Activated CD8-positive, alpha-beta memory T cell treated with anti-CD3 and anti-CD28 coated beads for 4 hours (primary cell): ENCODE measurements at places on chromosomes 7 and 10.

DNA sequence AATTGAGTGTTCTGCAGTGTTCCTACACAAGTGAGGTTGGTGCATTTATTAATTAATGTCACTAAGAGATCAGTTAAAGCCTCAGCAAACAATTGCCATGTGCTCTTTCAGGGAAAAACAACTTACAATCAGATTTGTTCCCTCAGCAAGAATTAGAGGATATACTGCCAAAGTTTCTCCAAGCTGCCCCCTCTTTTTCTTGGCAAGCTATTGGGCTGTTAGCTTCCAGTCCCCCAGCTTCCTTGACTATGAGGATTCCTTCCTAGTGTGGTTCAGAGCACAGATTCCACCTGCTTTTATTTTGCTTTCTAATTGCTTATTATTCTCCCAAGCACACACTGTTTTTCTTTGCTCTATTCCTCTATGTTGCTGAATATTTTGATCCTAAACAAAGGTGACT, 112.7 kb downstream of the RBM20 start:
- no peak for DNase-seq

- DNase-seq = no peak
Observed at GRCh38 chr10:16653224-16653623, 131.5 kb upstream of the C1QL3 start.

GRCh38 chr10:124026589-124026939, 66.8 kb downstream of the CHST15 start:
- DNase-seq = no peak

DNA sequence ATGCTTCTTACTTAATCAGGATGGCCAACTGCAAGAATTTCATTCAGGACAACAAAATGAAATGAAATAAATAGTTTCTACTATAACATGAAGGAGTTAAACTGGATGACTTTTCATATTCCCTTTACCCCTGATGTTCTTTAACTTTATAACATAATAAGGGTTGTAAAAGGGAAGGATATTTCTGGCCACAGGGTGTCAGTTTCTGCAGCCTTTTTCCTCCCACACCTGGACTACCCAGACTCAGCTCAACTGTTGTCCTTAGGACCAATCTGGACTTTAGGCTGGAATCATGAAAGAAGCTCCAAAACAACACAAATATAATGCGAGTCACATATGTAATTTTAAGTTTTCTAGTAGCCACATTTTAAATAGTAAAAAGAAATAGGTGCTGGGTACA, 43.4 kb downstream of the PRPS1L1 start:
- no peak for DNase-seq

DNA sequence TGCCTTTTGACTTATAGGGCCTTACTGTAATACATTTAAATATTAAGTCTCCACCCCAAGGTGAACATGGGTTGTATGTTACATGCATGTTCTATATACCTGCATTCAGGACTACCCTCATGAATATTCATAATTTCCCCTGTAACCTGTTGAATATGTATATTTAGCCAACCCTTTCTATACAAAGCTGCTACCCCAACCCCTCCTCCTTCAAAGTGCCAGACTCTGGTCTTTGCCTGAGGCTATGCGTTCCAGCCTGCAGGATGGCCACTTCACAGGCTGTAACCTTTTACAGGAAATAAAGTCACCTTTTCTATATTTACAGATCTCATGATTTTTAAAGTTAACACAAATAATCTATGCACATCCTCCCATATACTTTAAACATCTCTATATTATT, 10.1 kb upstream of the UNC5B start:
- DNase-seq = no peak

DNA sequence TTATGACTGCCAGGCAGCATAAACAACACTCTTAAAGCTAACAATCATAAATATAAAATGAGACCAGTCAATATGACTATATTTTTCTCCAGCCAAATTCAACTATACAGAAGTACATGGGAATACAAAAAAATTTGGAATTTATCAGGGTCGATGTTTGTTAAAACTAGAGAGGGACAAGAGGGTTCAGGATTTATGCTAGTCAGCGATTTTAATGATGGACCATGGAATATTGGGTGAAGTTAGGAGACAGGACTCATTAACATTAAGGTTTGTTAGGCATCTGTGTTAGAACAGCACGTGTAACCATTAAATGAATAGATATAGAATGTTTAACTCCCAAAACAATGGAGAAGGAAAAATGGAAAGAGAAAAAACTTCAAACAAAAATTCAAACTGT, 146.2 kb downstream of the SEM1 start:
- no peak for DNase-seq

DNA sequence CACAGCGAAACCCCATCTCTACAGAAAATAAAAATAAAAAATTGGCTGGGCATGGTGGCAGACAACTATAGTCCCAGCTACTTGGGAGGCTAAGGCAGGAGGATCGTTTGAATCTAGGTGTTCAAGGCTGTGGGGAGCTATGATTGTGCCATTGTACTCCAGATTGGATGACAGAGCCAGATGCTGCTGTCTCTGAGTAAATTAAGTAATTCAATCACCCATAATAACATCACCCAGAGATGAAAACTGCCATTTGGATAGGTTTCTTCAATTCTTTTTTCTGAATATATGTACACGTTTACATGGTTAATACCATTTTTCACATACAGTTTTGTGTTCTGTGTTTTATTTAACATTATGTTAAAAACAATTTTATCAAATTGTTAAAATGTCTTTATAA, 79.3 kb downstream of the WIPF3 start:
- DNase-seq = no peak

DNA sequence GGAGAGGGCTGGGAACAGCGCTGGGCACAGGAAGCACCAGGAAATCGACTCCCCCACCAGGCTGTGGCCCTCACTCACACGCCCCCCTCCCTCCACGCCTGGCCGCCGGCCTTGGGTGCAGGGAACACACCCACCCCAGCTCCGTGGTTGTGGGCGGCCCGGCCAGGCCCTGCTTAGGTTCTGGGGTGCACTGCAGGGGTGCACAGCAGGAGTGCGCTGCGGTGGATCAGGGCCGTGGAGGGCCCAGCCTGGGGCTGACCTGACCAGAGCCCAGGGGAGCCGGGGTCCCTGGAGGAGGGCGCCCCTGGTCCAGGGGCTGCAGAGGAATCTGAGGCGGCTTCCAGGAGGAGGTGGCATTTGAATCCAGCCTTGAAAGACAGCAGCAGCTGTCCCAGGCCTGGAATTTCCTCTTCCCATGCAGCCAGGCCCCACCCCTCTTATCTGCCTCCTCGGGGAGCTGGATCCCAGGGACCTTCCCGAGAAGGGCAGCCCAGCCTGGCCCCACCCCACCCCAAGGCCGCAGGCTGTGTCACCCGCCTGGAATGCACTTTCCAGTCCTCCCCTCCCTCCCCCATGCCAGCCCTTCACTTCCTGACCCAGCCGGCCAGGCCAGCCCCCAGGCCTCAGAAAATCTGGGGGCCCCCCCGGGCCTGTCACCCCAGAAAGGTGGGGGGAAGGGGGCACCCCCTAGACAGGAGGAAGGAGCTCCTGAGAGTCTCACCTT, 18.4 kb upstream of the PDGFA start:
- no peak for DNase-seq

- DNase-seq = no peak
Observed at GRCh38 chr10:20970044-20970443, 72.9 kb upstream of the NEBL start.

DNA sequence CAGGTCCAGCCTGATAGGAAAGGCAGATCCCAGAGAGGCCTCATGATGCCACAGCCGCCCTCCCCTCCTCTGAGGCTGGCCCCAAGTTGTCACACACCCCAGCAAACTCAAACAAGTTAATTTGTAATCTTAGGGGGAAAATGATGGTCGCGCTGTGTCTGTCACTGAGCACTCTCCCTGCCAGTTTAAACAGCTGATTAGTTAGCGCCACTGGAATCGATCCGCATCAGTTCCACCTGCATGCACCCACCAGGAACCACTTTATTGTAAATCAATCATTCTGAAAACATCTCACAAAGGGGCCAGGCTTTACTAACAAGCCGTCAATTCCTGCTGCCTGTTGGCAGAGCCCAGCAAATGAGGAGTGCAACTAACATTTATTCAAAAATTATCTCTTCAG, 870.9 kb downstream of the KCNMA1 start:
- no peak for DNase-seq

- no peak for DNase-seq
Observed at GRCh38 chr7:141663081-141663849, 38.7 kb downstream of the DENND11 start.

- DNase-seq = no peak
Observed at GRCh38 chr7:92697012-92697411, 106.8 kb upstream of the FAM133B start.

DNA sequence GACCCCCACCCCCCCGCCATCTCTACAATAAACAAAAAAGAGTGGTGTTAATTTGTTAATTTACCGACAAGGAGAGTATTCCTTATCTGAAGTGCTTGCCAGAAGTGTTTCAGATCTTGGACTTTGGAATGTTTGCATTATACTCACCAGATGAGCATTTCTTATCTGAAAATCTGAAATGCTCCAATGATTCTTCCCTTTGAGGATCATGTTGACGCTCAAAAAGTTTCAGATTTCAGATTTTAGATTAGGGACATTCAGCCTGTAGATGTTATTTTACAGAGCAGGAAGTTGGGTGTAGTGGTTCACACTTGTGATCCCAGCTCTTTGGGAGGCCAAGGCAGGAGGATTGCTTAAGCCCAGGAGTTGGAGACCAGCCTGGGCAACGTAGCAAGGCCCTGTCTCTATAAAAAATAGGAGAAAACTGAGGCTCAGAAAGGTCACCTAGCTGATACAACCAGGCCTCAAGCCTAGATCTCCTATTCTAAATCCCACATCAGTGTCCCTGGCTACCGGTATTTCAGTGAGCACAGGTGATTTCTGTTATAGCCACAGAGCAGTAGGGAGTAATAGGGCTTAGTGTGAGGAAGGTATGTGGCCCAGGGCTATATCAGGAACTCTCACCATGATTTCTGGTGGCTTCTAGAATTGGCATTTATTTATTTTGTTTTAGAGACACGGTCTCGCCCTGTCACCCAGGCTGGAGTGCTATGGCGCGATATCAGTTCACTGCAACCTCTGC, 35.4 kb downstream of the TMEM120A start:
- DNase-seq = no peak

- no peak for DNase-seq
Observed at GRCh38 chr7:155797262-155798250, 14.7 kb downstream of the SHH start.

DNA sequence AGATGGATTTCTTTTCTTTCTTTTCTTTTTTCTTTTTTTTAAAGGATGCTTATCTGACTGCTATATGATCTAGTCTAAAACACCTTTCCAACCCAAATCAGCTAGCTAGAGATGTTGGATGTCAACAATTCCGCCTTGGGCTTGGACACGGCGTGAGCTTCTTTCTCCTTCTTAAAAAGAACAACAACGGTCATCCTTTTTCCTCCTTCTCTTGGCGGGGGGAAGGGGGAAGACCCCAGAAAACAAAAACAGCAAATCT, 1.0 kb downstream of the BEND7 start:
- DNase-seq = no peak

- no peak for DNase-seq
Observed at GRCh38 chr7:151282111-151282510, 33.6 kb upstream of the SMARCD3 start.

- no peak for DNase-seq
Observed at GRCh38 chr7:16007911-16008310, 321.4 kb upstream of the MEOX2 start.

DNA sequence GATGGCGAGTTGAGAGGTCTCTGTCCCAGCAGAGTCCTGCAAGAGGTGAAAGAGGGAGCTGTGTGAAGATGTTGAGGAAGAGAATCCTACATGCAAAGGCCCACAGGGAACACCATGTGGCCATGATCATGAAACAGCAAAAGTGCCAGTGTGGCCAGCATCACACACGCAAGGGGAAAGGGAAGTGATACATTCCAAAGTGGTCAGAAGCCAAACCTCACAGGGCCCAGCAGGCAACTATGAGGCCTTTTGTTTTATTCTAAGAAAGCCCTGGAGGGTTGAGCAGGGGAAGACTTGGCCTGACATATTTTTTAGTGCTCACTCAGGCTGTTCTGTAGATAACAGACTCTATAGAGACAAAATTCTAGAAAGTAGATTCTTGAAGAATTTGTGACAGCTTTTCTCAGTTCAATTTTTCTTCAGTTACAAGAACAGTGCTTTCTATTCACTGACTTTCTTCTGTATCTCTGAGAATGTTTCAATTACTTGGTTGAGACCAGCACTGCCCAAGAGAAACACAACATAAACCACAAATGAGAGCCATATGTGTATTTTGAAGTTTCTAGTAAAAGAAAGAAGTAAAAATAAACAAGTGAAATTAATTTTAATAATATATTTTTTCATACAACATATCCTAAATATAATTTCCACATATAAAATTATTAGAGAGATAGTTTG, 82.3 kb downstream of the HTR7 start:
- DNase-seq = no peak

- no peak for DNase-seq
Observed at GRCh38 chr7:152602962-152603361, 73.0 kb downstream of the XRCC2 start.

- DNase-seq = no peak
Observed at GRCh38 chr7:27168265-27168947, 3.1 kb upstream of the HOXA9 start.

DNA sequence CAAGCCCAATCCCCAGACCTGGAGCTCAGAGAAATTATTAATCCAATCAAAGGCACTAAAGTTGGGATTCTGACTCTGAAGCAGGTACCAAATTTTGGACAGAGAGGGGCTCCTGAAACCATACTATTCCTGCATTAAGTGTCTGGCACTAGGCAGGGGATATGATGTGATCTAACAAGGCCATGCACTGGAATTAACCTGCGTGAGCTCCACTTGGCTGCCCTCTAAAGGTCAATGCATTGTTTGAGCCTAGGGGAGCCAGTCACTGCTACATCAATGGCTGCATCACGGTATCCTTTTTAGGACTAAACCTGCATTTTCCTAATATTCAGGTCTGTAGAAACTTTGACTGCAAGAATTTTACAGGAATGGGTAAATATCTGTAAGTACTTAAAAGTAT, 42.1 kb downstream of the ST8SIA6 start:
- DNase-seq = no peak

GRCh38 chr10:129713659-129714265, 246.7 kb downstream of the MGMT start:
- no peak for DNase-seq

DNA sequence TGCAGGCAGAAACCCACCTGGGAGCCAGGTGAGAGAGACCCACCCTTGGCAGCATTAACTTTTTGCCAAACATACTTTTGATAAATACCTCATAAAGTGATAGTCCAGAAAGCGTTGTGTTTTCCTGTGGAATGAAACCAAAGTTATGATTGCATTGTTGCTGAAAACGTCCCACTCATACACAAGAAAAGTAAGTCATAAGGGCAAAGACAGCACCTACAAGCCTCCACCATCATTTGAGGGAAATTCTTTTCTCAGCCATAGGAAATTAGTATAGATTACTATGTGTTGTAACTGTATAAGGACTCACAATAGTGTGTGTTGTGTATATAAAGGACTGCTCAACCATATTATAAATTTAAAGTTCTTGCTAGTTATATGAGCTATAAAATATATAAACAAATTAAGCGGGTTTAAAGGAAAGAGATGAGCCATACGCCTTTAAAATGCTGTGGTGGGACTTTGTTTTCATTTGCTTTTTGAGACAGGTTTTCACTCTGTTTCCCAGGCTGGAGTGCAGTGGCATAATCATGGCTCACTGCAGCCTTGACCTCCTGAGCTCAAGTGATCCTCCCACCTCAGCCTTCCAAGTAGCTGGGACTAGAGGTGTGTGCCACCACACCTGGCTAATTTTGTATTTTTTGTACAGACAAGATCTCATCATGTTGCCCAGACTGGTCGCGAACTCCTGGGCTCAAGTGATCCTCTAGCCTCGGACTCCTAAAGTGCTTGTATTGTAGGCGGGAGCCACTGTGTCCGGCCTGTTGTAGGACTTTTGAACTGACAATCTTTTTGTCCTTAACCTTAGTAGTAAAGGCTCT, 160.8 kb downstream of the PKD1L1 start:
- DNase-seq = no peak
